Activated T-helper 2 cell treated with anti-CD3 and anti-CD28 coated beads, Interferon-gamma antibody, Interleukin-2, Interleukin-4, amounts not matched to agents 10 μg/mL and 5 μg/mL and 100 μg/mL, durations not matched to agents 14 hours and 24 hours and 36 hours (primary cell): ENCODE measurements at places on chromosomes 2 and 18.

- no peaks in the 10 kb centered on the region for H3K4me1 ChIP-seq
- no peak overlapping the region for H3K27ac ChIP-seq
- H3K27me3 ChIP-seq = no peaks in the 10 kb centered on the region
- no peak for DNase-seq
- no peak overlapping the region for H3K4me3 ChIP-seq
- no peaks in the 10 kb centered on the region for H3K36me3 ChIP-seq
Observed at GRCh38 chr18:46555724-46556123, 101.3 kb downstream of the LOXHD1 start.

- DNase-seq = no peak
- H3K27ac ChIP-seq = no peak overlapping the region
- no peaks in the 10 kb centered on the region for H3K27me3 ChIP-seq
- no peaks in the 10 kb centered on the region for H3K36me3 ChIP-seq
Observed at GRCh38 chr2:14157816-14158215, 474.7 kb upstream of the LRATD1 start.

- no peak for DNase-seq
- no peaks in the 10 kb centered on the region for H3K36me3 ChIP-seq
Observed at GRCh38 chr2:220278022-220278421, 650.6 kb downstream of the SLC4A3 start.

- H3K27ac ChIP-seq = no peak overlapping the region
- DNase-seq = no peak
- H3K4me1 ChIP-seq = peaks cover 2% of the 10 kb centered on the region
- H3K27me3 ChIP-seq = no peaks in the 10 kb centered on the region
Observed at GRCh38 chr2:193187816-193188215, 993.1 kb upstream of the TMEFF2 start.

- no peak overlapping the region for H3K4me3 ChIP-seq
- H3K27ac ChIP-seq = no peak overlapping the region
- H3K27me3 ChIP-seq = peaks cover 2% of the 10 kb centered on the region
- no peaks in the 10 kb centered on the region for H3K4me1 ChIP-seq
- H3K36me3 ChIP-seq = no peaks in the 10 kb centered on the region
- no peak for DNase-seq
Observed at GRCh38 chr2:55776479-55776878, 82.8 kb upstream of the PNPT1 start.

GRCh38 chr2:110773401-110773921 lies 41.1 kb downstream of the ACOXL start:
- peaks cover 21% of the 10 kb centered on the region for H3K27me3 ChIP-seq
- no peak overlapping the region for H3K4me3 ChIP-seq
- no peak for DNase-seq
